ENCODE measurements at places on chromosomes 5 and 9.

- DNase-seq = no peak
Measured at GRCh38 chr5:4384649-4385048, 755.5 kb upstream of the ADAMTS16 start.

DNA sequence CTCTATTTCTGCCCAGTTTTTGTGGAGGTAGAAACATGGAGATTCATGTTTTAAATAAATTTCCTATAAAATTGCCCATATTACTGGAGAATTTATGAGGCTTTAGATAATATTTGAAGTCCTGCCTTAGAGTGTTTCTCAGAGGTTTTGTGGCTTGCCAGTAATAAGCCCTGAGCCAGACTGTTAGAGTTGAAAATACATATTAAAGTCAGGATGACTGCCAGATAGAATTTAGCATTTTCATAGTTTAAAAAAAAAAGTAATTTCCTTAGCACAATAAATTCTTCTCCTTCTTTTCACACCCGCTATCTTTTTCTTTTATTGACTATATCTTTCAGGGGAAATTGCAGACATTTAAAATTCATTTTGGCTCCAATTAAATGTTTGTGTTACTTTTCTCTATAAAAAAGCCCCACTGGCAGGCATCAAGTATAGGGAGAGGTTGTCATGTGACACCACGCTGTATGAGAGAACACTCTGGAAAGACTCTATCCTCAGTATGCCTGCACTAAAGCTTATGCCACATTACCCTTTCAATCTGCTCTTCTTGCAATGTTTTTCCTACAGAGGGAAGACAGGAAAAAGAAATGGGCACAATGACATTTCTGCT, 135.2 kb downstream of the MPDZ start:
- no peak for DNase-seq

- DNase-seq = no peak
Measured at GRCh38 chr9:14052359-14052758, 261.6 kb downstream of the NFIB start.

DNA sequence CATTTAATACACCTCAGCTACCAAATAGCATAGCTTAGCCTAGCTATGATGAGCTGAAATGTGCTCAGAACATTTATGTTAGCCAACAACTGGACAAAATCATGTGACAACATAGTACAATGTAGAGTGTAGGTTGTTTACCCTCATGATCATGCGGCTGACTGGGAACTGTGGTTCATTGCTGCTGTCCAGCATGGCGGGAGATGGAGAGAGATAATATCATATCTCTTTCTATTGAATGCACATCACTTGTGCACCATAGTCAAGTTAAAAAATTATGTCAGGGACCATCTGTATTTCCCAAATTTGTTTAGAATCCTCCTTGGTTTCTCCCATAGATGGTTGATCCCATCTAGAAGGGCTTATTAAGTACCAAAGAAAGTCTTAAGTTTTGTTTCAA, 151.1 kb upstream of the ELL2 start:
- no peak for DNase-seq

GRCh38 chr9:98410185-98410697, 154.8 kb upstream of the TBC1D2 start:
- DNase-seq = no peak

All from thoracic aorta (tissue), 2 donors.